ENCODE measurements at places on chromosomes 6 and 20. TPM values are rescaled to one million over a fixed set of nuclear protein-coding genes. Genes with fewer than 3 reads are reported as not detected.
A peak's percentile ranks its signal among the peaks of the same experiment; 100 is the strongest.

GRCh38 chr6:64932486-64932885 lies 774.5 kb downstream of the EYS start:
- peak; percentile 0 for DNase-seq

- peak; percentile 98 for DNase-seq
These were observed 95.3 kb downstream of the NFATC2 start for GRCh38 chr20:51447097-51447764.

GRCh38 chr6:101516578-101516977 lies 123.1 kb downstream of the GRIK2 start:
- DNase-seq: no peak

- DNase-seq: no peak
These were observed 21.9 kb upstream of the CD2AP start for GRCh38 chr6:47455533-47456209.

GRCh38 chr6:93307505-93308409 lies 111.6 kb downstream of the EPHA7 start:
- DNase-seq: no peak

DNA sequence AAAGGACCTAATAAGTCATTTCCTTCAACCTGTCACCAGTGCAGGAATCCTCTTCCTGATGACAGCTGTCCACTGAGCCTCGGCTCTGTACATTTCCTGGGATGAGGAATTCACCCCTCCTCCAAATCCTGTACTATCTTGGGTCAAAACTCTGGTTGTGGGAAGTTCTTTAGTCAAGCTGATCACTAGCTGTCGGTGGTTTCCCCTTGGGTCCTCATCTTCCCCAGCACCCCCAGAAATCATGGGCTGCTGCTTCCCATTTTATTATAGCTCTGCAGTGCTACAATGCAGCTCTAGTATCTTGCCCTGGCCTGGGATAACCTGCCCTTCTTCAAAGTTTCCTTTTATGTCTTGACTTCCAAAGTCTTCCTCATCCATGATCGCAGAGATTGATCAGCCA lies 14.6 kb upstream of the ADA start:
- DNase-seq: no peak

- peak; percentile 65 for DNase-seq
These were observed 125.2 kb downstream of the HIVEP2 start for GRCh38 chr6:142819603-142820337.

DNA sequence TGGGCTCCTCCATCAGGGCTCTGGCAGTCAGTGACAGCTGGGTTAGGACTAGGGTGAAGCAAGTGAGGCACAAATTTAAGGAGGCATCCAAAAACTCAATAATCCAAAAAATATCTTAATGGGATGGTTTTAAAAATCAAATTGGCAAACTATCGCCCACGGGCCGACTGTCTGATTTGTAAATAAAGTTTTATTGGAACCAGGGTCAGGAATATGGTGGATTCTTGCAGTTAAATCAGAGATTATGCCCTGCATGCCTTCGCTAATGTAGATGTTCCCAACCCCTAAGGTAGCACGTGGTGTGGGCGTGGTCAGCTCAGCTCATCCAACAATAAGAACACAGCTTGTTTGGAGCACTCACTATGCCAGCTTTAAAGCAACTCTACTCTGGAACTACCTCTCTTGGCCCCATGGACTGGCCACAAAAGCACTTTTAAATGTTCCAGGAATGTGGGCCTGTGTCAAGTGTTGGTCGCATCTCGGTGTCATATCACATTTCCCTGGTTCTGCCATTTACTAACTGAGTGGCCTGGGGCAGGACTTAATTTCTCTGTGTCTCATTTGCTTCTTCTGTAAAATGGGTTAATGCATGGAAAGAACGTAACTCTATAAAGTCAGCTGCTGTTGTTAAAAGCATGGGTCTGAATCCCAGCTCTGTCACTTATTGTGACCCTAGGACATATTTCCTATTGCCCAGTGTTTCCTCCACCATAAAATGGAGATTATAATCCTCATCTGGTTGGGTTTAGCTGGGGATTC lies 7.0 kb downstream of the TP53RK start:
- no peak for DNase-seq

DNA sequence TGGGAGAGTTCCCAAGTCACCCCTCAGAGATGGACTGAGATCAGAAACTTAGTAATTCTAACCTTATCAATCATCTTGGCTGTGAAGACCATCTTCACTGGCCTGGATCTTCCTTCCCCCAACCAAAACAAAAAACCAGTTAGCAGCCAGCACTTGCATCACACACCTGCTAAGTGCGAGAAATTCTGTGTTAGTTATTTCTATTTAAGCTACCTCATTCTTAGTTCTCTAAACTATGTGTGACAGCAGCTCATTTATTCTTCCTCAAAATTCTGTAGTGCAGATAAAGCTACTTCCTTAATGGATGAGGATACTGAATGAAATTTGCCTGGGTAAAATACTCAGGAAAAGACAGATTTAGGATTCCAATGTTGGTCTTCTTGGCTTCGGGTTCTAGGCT lies 18.2 kb upstream of the TAGAP start:
- DNase-seq: no peak

GRCh38 chr6:12138381-12138780 lies 126.3 kb downstream of the HIVEP1 start:
- no peak for DNase-seq

- DNase-seq: no peak
These were observed 49.3 kb downstream of the SLC35F1 start for GRCh38 chr6:117956386-117956785.

DNA sequence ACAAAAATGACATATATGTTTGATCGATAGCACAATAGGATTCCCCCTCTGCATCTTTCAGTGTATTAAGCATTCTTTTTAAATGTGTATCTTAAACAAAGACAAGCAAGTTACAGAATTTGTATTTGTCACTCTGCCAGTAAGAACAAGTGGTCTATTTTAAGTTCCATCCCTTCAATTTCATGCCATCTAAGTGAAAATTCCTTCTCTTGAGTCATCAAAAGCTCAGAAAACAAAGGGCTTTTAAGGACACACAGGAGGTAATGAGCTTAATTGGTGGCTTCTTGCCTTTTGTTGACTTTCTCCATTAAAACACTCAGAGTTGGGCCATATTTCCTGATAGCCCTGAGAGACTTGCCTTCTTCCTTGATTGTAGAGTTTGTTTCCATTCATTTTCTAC lies 547.8 kb downstream of the TENT5A start:
- no peak for DNase-seq

DNA sequence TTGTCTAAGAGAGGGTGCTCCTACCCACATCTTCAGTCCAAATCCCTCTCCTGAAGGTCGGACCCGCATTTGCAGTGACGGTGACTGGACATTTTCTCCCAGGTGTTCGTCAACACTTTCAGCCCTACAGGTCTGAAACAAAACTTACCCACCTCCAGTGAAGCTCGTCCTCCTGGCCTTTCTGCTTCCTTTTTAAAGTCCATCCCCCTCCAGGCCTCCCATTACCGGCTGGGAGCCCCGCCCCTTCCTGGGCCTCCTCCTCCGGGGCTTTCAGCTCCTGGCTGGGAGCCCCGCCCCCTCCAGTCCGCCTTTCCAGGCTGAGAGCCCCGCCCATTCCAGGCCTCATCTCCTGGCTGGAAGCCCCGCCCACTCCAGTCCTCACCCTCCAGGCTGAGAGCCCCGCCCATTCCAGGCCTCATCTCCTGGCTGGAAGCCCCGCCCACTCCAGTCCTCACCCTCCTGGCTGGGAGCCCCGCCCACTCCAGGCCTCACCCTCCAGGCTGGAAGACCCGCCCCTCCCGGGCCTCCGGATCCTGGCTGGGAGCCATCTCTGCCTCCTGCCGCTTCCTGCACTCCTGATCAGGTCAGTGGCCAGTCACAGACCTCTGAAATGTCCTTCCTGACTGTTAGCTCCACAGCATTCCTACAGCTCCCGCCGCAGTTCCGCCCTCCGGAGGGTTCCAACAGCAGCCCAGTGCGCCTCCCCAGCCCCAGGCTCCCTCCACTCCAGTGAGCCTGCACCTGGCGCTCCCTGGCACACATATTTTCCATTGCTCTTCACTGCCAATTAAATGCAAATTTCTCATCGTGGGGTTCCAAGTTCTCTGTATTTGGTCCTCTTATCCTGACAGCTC lies 98.5 kb downstream of the LY86 start:
- no peak for DNase-seq

DNA sequence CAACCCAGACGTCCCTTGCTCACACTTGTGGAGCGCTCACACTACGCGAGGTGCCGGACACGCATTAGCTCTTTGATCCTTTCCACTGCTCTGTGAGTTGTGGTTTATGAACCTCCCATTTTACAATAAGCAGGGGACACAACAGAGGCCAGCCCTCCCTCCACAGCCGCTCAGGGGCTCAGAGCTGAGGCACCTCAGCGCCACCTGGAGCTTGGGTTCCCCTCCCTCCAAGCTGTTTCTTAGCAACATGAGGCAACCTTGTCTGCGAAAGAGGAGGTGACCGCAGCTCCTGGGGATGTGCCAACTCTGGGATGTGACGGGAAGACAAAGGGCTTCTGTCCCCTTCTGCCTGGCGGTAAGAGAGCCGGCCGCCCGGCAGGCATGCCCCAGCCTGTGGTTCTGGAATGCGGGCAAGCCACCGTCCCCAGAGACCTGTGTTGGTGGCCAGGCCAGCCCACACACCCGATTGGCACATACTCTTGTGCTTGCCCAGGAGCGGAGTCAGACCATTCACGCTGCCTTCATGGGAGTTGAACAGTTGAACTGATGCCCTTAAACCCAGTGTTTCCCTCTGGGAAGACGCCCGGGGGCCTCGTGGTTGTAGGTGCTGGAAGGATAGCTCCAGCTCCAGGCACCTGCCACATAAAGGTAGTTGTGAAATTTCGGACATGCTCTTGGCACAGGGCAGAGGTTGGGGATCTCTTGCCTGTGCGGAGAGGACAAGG lies 44.5 kb downstream of the RBM38 start:
- DNase-seq: no peak

GRCh38 chr20:32006841-32007786 lies 3.1 kb upstream of the CCM2L start:
- DNase-seq: no peak

DNA sequence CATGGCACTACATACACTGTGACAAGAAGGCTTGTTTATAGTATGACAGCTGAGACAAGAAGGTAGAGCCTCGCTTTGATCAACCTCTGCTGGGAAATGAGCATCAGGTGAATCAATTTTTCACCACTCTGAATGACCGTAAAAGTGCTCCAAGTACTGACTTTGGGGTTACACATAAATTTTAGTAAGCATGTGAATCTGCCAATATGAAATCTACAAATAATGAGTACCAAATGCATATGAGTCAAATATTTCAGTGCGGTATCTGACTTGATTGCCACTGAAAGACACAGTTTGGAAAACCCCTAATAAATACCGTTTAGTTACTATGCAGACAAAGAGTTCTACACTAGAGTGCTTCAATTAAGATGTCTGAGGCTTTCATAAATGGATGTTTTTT lies 77.8 kb downstream of the ATG5 start:
- no peak for DNase-seq

- DNase-seq: no peak
These were observed 13.7 kb upstream of the UQCC2 start for GRCh38 chr6:33725222-33725621.

DNA sequence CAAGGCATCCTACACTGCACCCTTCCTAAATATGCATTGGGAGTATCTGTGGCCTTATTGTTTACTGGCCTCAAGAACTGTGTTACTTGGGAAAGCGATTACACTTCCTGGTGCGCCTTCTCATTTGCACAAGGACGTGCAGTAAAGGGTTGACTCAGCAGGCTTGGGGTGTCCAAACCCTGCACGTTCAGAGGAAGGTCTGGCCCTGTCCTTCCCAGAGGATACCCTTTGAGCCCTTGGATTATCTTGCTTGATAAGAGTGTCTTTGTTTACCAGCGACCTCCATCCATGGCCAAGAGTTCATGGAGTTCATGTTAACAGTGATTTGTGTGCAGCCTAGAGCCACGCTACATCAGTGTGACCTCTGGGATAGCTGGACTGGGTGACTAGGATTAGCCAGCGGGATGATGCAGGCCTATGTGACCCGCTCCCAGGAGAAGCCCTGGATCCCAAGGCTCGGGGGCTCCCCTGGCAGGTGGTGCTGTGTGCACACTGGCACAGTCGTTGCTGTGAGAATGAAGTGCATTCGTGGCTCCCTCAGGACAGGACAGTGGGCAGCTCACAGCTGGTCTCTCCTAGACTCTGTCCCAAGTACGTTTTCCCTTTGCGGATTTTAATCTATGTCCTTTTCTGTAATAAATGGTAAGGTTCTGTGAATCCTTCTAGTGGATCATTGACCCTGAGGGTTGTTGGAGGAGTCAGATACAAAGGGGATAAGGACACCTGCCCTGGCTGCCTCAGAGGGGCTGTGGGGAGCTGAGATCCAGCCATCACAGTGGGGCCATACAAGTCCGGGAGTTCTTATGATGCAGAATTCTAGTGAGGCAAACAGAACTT lies 73.5 kb downstream of the TTLL2 start:
- no peak for DNase-seq

- DNase-seq: peak; percentile 82
These were observed 47.2 kb upstream of the IPCEF1 start for GRCh38 chr6:154403788-154404187.

- DNase-seq: no peak
These were observed 182.9 kb upstream of the ECI2 start for GRCh38 chr6:4318321-4318720.

- no peak for DNase-seq
These were observed 816 bp downstream of the UNC5CL start for GRCh38 chr6:41038205-41038604.

DNA sequence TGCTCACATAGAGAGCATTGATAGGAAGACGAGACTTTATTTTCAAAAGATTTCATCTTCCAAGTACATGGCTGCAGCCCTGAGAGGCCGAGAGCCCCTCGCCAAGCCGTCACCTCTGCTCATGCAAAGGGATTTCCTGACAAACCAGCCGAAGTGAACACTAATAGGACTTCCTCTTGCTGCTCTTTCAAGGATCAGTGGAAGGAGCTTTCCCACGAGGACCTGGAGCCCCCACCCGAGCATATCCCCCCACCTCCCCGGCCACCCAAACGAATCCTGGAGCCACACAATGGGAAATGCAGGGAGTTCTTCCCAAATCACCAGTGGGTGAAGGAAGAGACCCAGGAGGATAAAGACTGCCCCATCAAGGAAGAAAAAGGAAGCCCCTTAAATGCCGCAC lies 69.3 kb downstream of the PTPN1 start:
- DNase-seq: no peak

DNA sequence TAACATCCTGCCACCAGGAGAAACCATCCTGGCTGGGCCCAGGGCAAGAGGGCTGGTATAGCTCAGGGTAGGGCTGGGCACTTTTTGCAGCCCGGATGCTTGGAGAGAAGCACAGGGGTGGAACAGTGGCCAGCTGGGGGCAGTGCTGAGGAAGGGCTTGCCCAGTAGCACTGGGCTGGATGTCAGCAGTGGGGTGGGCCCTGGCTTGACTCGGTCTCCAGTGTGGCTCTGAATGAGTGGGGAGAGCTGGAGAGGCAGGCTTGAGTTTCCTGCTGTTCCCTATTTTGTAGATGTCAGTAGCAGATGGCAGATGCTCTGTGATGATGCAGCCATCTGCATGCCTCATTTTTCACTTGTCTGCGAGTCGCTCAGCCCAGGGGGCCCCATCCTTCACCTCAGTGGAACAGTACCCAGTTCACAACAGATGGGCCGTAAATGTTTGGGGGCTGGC lies 56.3 kb upstream of the TULP1 start:
- DNase-seq: no peak

The HLA-DQA2 gene
- polyA plus RNA-seq: not detected

The PTCHD4 gene
- polyA plus RNA-seq: 0.53 TPM

The IP6K3 gene
- 0.52 TPM for polyA plus RNA-seq

The HTR1E gene
- not detected for polyA plus RNA-seq

The ZBP1 gene
- not detected for polyA plus RNA-seq

The PROKR2 gene
- not detected for polyA plus RNA-seq

The GPX5 gene
- polyA plus RNA-seq: not detected

The SEC23B gene
- polyA plus RNA-seq: 51.5 TPM

The GPLD1 gene
- 0.05 TPM for polyA plus RNA-seq

The TMEM74B gene
- 0.03 TPM for polyA plus RNA-seq

The HLA-DPA1 gene
- not detected for polyA plus RNA-seq

The ARFGEF2 gene
- 8.4 TPM for polyA plus RNA-seq

The BPIFB2 gene
- polyA plus RNA-seq: not detected

The COMMD7 gene
- polyA plus RNA-seq: 67.5 TPM
